Germinal center (tissue), 1 donor: ENCODE measurements at places on chromosomes 11 and 22.
A peak's percentile ranks its signal among the peaks of the same experiment; 100 is the strongest.

- no peak for DNase-seq
Observed at GRCh38 chr11:72864702-72865655, 50.8 kb downstream of the ATG16L2 start.

DNA sequence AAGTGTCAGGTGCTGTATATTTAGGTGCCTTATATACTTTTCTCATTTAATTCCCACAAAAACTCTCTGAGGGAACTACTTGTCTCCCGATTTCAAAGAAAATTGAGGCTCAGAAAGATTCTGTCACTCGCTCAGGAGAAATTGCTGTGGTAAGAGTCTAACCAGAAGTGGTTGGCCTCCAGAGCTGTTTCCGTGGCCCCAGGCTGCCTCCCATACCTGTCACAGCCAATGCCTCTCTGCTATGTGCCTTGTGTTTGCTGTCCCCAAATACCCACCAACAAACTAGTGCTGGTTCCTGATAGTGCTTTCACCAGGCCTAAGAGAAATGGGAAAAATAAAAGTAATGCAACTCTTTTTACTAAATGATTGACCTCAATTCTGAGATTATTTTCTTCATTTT is 21.0 kb upstream of the TMEM86A start:
- DNase-seq, result no peak

DNA sequence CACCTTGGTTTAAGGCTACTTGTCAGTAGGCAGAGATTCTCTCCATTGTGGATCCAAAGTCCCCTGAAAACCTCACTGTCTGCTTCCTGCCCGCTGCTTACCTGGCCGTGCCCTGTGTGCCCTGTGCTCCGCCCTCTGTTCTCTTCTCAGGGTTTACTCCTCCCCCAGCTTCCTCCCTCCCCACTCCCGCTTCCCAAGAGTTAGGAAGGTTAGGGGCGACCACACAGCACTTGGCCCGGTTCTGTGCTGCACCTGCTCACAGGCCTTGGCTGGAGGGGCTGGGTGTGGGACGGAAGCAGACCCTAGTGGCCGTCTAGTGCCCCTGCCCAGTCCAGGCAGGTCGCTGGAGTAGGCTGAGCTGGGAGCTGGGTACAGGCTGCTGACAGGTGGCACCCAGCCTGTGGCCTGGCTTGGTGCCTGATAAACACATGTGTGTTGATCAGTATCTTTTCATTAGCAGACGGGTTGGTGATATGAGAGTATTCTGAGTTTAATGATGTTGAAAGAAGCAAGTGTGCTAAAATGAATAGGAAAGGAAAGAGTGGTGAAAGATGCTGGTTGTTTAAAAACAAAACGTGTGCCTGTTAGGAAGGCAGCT is 40.5 kb downstream of the GRAMD4 start:
- no peak for DNase-seq

GRCh38 chr11:57222239-57222638 is 14.8 kb downstream of the APLNR start:
- no peak for DNase-seq

DNA sequence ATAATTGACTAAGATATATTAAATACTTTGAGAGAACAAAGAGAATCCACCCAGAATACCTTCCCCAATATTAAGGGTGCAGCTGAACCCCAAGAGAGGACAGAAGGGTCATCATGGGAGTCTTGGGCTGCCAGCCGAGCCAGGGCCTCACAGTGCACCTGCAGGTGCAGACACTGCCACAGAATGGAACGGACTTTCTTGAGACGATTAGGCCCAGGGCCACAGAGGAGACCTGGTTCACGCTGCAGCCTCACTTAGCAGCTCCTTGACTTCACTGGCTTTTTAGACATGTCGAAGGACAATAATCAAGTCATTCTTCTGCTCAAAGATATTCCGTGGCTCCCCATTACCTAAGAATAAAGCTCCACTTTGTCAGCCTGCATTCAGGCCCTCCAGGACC is 100.6 kb downstream of the PHF21B start:
- DNase-seq, result no peak

DNA sequence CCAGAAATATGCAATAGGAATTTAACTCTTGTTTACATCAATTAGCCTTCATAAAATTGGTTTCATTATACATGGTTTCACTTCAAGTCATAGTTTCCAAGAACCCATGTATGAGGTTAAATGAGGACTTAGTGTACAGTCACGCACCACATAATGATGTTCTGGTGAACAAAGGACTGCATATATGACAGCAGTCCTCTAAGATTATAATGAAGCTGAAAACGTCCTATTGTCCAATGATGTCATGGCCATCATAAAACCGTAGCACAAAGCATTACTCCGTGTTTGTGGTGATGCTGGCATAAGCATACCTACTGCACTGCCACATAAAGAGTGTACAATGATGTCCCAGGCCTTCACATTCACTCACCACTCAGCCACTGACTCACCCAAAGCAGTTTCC is 31.1 kb downstream of the SMCO4 start:
- DNase-seq, result peak; percentile 12

GRCh38 chr11:46906609-46907041 is 11.7 kb downstream of the LRP4 start:
- no peak for DNase-seq

DNA sequence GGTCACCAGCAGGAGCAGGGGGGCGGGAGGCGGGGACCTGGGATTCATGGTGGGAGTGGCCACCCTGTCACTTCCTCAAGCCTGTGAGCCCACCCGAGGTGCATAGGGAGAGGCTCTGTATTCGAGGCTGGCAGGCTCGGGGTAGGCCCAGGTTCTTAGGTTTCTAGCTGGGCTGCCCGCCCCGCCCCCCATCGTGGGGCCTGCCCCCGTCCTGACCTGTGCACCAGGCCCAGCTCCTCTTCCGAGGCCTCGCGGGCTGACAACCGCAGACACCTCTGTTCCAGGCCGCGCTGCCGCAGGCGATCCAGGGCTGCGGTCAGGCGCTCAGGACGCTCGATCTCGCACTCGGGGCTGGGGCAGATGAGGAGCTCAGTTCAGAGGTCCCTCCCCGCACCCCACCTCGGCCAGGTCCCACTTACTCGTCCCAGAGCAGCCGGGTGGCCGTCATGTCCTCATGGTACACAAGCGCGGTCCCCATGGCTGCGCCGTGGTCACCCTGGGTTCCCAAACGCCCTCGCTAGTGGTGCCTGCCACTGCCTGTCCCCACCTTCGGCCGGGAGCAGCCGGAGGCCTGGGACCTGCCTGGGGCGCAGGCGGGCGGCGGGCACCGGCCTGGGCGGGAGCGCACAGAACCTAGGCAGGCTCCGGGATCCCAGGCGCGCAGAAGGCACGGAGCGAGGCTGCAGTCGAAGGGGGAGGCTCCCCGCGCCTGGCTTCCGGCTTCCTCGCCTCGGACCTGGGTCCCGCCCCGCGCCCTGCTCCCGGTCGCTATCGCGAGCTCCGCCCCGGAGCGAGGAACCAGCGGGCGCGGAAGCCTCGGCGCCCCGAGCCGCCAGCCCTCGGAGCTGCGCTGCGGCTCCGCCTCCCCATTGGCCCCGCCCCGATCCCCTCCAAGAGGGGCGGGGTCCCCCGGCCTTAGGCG is at the start of gene HDAC10:
Gene HDAC10 (minus strand): TSS at position 711 of the 922 bp plus-strand sequence. CDS start 233 bp downstream, at position 478.
- peak; percentile 88 for DNase-seq

GRCh38 chr11:100192181-100192580 is 494.9 kb upstream of the ARHGAP42 start:
- no peak for DNase-seq

DNA sequence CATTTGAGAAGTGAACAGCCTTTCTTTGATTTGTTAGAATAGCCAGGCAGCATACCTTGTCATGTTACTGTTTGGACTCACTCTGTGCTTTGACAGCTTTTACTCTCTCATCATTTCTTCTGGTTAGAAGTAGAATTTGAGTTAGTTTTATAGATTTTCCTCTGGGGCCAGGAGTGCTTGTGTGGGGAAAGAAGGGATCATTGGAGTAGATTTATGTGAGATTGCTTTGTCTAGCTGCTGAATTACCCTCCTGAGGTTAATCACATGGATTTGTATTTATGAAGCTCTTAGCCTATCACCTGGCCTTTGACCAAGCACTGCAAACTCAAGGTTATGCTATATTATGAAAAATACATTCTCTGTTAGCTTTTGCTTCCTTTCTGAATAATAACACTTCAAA is 54.3 kb downstream of the SWAP70 start:
- DNase-seq, result no peak

GRCh38 chr11:128890543-128891368 is at the start of gene KCNJ5:
KCNJ5 (plus strand) TSS chr11:128891356; CDS start chr11:128911274, 19,918 bp downstream.
- DNase-seq, result no peak

- DNase-seq, result peak; percentile 83
Observed at GRCh38 chr11:72585762-72586311, 88.4 kb downstream of the PDE2A start.
